ENCODE measurements at places on chromosomes 1 and 21.

- DNase-seq: no peak
Observed at GRCh38 chr1:15151377-15151806, 2.2 kb upstream of the TMEM51 start.

GRCh38 chr1:211918843-211919414 is 88.4 kb upstream of the LPGAT1 start:
- no peak for DNase-seq

DNA sequence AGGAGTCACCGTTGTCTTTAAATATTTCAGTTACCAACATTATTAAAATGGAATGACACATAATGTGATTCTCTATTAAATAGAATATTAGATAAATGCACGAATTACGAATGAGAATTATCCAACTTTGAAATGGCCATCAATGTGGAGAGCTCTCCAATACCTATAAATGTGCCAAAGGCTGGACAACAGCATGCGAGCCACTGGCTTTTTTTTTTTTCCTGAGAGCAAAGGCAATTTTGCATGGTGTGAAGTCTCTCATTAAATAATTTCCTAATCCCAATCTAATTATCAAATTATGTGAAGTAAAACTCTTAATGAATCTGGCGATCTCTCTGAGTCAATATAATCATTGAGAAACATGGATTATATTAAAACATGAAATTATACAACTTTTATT is 113.5 kb downstream of the KCNT2 start:
- no peak for DNase-seq

DNA sequence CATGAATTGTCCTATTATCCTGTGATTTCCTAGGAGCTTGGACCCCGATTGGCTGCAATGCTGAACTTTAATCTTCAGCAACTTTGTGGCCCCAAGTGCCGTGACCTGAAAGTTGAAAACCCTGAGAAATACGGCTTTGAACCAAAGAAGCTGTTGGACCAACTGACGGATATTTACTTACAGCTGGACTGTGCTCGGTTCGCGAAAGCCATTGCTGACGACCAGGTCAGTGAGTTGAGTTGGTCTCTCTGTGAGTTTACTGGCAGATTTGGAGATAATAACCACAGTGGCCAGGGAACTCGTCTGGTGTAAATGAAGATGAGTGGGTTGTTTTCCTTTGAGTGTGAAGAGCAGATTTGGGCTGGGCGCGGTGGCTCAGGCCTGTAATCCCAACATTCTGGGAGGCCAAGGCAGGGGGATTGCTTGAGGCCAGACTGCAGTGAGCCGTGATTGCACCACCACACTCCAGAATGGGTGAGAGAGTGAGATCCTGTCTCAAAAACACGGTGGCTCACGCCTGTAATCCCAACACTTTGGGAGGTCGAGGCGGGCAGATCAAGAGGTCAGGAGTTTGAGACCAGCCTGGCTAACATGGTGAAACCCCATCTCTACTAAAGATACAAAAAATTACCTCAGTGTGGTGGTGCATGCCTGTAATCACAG is 39.1 kb upstream of the KIF1B start:
- DNase-seq: no peak

GRCh38 chr1:234975122-234975940 is 153.3 kb downstream of the TOMM20 start:
- peak; percentile 94 for DNase-seq

GRCh38 chr1:26959722-26960624 is at the start of gene KDF1:
Gene KDF1, minus strand, starts transcription at chr1:26960468. Its CDS starts 8,088 bp downstream, at chr1:26952380.
- no peak for DNase-seq

GRCh38 chr21:29717659-29718058 is 222.1 kb downstream of the GRIK1 start:
- no peak for DNase-seq

GRCh38 chr21:37043818-37044217 is 29.1 kb downstream of the PIGP start:
- DNase-seq: no peak

GRCh38 chr1:184389446-184389845 is 2.6 kb downstream of the C1orf21 start:
- no peak for DNase-seq

GRCh38 chr1:17669866-17670451 is 85.2 kb upstream of the ACTL8 start:
- no peak for DNase-seq

- no peak for DNase-seq
Observed at GRCh38 chr1:82861749-82862148, 1061.0 kb downstream of the ADGRL2 start.

DNA sequence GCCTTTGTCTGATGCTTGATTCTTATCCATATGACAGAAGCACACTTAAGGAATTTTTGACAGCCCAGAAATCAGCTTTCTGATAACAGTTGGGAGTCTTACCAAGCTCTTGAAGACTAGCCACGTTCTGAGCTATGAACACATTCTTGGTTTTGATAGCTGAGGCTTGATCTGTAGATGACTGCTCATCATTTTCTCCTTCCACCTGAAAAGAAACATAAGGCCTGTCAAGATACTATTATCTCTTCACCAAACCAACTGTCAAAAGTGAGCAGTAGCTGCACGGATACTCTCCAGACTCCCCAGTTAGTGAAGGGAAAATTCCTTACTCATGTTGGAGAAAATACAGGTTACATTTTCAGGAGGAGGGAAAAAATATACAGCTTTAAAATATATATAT is 12.2 kb downstream of the UBR4 start:
- DNase-seq: peak; percentile 9
